ENCODE measurements at places on chromosomes 16 and 17.

DNA sequence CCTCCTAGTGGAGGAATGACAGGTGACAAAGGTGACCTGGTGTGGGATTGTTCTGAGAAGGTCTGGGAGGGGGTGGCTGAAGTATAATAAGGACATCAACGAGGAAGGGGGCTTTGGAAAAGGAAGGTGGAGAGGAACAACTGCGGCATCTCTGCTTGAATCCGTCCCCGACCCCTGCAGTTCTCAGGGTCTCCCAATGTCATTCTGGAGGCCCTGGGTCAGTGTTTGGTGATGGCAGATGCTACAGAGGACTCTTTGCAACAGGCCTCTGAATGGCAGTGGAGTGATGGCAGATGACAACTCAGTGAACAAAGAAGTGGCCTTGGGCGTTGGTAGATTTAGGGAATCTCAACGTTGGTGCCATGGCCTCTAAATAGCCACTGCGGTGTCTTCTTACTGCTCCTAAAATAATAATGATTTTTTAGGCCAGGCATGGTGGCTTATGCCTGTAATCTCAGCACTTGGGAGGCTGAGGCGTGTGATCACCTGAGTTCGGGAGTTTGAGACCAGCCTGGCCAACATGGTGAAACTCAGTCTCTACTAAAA, 1.3 kb downstream of the ENGASE start:
- no peak for DNase-seq

DNA sequence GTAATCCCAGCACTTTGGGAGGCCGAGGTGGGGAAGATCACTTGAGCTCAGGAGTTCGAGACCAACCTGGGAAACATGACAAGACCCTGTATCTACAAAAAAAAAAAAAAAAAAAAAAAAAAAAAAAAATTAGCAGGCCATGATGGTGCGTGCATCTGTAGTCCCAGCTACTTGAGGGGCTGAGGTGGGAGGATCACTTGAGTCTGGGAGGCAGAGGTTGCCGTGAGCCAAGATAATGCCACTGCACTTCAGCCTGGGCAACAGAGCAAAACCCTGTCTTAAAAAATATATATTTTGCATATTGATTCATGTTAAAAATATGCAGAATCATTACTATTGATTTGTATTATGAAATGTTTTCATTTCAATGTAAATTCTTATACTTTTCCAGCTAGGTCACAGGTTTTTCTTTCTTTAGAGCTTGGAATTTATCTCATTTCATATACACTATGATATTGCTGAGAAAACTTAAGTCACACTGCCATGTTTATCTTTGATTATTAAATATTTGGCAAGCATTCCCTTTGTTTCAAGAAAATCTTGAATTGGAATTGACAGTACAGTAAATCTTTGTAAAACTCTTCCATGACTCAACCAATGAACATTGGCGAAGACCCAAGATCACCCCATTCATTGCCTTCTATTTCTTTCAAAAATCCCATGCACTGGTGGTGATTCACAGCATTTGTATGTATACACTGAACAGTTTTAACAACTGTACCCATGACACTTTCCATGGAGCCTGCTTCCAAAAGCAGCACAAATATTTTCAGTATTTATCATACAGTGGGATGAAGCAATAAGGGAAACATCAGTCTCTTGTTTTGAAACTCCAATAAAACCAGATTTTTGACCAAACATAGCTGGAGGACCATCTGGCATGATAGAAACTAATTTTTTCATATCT, 83.5 kb upstream of the TNRC6A start:
- peak; percentile 57 for DNase-seq

GRCh38 chr16:70790815-70791214, 10.1 kb downstream of the VAC14 start:
- DNase-seq: no peak

GRCh38 chr17:673200-673681, 41.4 kb downstream of the VPS53 start:
- DNase-seq: no peak

DNA sequence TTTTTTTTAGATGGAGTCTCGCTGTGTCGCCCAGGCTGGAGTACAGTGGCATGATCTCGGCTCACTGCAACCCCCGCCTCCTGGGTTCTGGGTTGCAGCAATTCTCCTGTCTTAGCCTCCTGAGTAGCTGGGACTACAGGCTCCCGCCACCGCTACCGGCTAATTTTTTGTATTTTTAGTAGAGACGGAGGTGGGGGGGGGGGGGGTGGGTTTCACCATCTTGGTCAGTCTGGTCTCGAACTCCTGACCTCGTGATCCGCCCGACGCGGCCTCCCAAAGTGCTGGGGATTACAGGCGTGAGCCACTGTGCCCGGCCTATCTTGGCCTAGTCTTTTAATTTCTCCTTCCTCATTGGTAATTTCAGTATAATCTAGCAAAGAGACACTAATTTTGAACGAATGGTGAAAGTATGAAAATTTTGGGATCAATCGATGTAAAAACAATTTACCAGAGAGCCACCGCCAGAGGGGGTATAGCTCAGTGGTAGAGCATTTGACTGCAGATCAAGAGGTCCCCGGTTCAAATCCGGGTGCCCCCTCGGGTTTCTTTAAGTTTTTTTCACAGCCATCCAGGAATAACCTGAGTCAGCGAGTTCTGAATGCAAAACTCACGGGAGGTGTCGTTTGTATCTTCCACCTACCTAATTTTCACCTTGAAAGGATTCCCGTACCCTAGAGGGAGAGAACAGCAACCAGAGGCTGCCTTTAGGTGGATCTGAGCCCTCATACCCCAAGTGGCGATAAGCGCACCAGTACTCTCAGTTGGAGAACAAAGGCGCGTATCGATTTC, 2.5 kb upstream of the LASP1 start:
- DNase-seq: peak; percentile 61

DNA sequence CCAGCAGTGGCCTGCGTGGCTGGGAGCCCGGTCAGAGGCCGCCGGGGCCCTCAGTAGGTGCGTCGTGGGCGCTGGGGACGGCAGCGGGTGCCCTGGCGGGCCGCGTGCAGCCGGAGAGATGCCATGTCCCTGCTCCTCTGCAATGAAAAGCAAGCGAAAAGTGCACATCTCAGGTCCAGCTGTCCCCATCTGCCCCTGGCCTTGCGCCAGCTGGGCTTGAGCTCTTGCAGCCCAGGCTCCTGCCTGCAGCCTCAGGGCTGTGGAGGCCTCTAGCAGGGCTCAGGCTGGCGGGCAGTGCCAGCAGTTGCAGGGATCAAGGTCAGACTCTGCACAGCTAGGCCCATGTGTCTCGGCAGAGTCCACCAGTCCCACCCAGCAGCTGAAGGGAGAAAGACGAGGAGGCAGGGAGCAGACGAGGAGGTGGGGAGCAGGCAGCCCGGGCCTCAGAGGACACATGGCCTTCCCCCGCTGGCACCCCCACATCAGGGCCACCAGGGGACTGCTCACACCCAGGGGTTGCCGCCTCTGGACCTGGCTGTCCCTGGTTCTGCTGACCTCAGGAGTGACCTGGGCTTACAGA, 11.2 kb downstream of the SLC16A3 start:
- DNase-seq: peak; percentile 74

GRCh38 chr16:52068447-52069074, 478.4 kb downstream of the TOX3 start:
- DNase-seq: peak; percentile 38

DNA sequence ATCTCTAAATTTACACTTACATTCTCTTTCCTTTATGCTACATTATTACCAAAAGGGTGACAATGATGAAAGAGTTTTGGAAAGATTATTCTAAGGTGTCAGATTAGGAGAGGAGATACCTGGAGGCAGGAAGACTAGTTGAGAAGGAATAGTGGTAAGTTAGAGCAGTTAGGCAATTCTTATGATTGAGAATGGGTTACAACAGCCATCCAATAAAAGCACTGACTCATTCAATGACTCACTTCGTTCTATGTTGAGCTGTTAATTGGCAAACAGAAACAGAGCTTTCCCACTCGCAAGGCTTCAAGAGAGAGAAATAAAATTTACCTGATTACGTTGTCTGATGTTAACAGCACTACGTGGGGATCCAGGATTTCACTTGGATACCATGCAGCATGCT, 5.8 kb downstream of the NUP88 start:
- no peak for DNase-seq

GRCh38 chr17:9924735-9925191, 19.7 kb upstream of the RCVRN start:
- DNase-seq: peak; percentile 72

GRCh38 chr16:87227296-87227951, 89.8 kb downstream of the C16orf95 start:
- DNase-seq: no peak

DNA sequence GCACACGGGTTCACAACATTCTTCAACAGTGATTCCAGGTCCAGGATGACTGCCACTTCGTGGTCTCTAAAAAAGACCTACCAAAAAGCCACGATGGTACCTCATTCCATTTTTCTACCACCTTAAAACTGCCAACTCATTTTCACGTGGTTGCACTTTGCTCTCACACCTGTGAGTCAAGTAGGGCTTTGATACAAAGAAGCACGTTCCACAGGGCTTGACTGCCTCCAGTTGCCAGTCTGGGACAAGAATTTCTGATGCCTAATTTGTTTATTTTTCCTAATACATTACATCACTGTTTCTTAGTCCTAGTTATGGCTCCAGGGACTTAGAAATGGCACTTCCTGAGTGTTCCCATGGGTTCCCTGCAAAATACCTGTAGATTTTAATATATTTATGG, 911.6 kb upstream of the EEF2KMT start:
- no peak for DNase-seq

GRCh38 chr17:57499648-57500049, 243.3 kb downstream of the MSI2 start:
- DNase-seq: no peak

DNA sequence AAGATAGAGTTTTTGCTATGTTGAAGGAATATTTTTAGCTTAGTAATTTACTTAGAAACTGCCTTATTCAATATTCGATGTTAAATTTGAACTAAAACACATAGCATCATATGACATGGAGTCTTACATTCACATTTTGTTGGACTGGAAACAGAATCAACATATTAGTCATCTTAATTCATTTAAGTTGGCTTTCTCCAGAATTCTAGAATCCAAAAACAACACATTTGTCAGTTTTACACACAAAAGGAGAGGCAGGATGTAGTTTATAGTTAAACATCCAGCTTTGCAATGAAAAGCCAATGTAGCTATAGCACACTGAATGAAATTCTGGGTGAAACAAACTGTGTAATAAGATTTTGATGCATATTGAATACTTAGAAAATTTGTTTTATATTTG, 43.3 kb downstream of the WWOX start:
- DNase-seq: no peak

- no peak for DNase-seq
Measured at GRCh38 chr16:10081201-10081940, 100.9 kb downstream of the GRIN2A start.

DNA sequence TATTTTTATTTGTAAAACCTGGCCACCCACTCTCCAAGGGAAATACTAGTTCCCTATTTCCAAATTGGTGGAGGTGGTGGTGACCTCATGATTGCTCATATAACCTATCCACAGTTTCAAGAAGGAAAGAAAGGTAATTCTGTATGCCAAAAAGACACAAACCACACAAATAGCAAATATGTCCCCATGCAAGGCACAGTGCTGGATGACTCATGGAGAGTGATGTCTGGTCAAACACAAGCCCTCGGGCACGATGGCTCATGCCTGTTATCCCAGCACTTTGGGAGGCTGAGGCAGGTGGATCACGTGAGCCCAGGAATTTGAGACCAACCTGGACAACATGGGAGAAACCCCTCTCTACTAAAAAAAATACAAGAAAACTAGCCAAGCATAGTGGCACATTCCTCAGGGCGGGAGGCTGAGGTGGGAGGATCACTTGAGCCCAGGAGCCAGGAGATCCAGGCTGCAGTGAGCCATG, 64.2 kb downstream of the GNA13 start:
- no peak for DNase-seq

DNA sequence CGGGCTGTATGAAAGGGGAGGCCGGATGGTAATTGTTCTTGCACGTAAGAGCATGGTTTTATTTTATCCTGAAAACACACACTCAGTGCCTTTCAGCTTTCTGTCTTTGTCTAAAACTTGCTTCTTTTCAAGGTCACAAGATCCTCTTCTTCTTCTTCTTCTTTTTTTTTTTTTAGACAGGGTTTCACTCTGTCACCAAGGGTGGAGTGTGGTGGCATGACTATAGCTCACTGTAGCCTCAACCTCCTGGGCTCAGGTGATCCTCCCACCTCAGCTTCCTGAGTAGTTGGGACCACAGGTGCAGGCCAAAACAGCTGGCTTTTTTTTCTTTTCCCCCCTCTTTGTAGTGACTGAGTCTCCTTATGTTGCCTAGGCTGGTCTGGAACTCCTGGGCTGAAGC, 15.9 kb upstream of the ZNF629 start:
- DNase-seq: no peak

GRCh38 chr16:31529937-31530312, 2.2 kb downstream of the AHSP start:
- DNase-seq: no peak

- no peak for DNase-seq
Measured at GRCh38 chr16:13438064-13438463, 481.9 kb upstream of the ERCC4 start.

DNA sequence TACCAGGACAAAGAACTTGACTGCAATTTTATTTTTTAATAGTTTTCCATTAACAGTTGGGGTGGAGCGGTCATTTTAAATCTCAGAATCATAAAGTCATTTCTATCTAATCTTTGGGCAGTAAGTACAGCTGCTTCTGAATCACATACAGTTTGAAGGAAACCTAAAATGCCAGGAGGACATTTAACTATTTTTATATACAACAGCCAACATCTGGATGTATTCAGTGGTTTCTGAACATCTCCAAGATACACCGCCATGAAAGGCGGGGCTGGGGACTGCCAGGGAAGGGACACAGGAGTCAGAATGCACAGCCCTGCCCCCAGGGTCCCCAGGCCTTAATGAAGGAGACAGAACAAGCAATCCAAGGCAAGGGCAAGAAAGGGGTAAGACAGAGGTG, 392.3 kb downstream of the SLC39A11 start:
- no peak for DNase-seq

- no peak for DNase-seq
Measured at GRCh38 chr17:76178124-76178523, 37.1 kb upstream of the FOXJ1 start.

- no peak for DNase-seq
Measured at GRCh38 chr16:79036541-79036940, 564.0 kb downstream of the MAF start.

GRCh38 chr17:40547785-40548478, 17.3 kb downstream of the CCR7 start:
- DNase-seq: no peak

- no peak for DNase-seq
Measured at GRCh38 chr17:29057361-29057760, 14.4 kb downstream of the PIPOX start.

Data from NCI-H446 (cell line).